GM03348 (cell line): ENCODE measurements at places on chromosomes 6 and 20.

GRCh38 chr6:4503700-4504099, 272.5 kb upstream of the CDYL start:
- no peak for DNase-seq

DNA sequence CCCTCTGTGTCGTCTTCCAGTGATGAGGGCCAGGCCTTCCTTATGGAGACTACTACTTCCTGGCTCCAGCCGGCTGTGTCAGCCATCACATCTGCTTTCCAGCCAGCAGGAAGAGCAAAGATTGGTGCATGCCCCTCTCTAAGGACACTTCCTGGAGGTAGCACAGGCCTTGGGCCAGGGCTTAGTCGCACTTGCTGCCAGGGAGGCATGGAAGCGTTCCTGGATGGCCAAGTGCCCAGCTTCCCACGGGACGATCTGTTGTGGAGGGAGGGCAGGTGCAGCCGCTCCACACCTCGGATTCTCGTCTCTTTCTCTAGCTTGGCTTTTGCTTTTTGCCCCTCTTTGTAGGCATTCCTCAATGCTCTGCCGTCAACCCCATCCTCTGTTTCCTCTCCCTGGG, 11.9 kb downstream of the ERMARD start:
- no peak for DNase-seq

- peak; percentile 64 for DNase-seq
These were observed 215.0 kb upstream of the HSF2 start for GRCh38 chr6:122184401-122184827.

DNA sequence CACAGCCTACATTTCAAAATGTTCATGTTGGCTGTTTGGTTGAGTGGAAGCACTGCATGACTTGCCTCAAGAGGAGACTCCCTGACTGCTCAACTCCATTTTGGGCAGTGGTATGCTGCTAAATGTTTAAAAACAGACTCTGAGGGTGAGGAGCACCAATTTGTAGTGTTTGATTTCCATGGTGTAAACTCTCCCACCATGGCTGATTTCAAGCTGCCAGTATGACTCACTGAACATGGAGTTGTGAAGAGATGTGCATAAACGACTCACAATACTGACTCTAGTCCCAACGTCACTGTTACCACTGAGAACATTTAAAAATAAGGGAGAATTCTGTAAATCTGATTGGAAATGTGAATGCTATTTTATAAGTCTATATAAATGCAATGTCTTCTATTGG, 70.4 kb downstream of the BACH2 start:
- DNase-seq: no peak

GRCh38 chr6:79868098-79868722, 79.1 kb downstream of the ELOVL4 start:
- DNase-seq: peak; percentile 71

DNA sequence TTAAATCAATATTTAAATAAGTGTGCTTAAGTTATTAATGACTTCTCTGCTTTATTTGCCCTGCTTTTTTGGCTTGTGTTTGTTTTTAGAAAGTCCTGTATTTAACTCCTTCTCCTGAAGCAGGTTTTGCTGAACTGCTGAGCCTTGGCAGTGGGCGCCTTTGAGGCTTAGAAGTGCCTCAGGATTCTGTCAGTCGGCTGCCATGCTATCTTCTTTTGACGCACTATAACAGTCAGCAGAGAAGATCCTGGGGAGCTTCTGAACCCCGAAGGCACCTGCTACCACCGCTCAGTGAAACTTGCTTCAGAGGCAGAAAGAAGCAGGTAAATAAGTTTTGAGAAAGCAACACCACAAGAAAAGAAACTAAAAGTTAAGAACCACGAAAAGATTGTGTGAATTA, 22.4 kb downstream of the PCMT1 start:
- no peak for DNase-seq

GRCh38 chr6:31777667-31778050, 531 bp upstream of the VWA7 start:
- DNase-seq: no peak

GRCh38 chr6:167779129-167779992, 47.4 kb upstream of the AFDN start:
- no peak for DNase-seq

- peak; percentile 59 for DNase-seq
These were observed 7.8 kb downstream of the UBE3D start for GRCh38 chr6:83057705-83058321.

GRCh38 chr20:56766528-56766927, 137.4 kb downstream of the TFAP2C start:
- peak; percentile 31 for DNase-seq

- no peak for DNase-seq
These were observed 27.1 kb downstream of the PRND start for GRCh38 chr20:4748847-4749246.

DNA sequence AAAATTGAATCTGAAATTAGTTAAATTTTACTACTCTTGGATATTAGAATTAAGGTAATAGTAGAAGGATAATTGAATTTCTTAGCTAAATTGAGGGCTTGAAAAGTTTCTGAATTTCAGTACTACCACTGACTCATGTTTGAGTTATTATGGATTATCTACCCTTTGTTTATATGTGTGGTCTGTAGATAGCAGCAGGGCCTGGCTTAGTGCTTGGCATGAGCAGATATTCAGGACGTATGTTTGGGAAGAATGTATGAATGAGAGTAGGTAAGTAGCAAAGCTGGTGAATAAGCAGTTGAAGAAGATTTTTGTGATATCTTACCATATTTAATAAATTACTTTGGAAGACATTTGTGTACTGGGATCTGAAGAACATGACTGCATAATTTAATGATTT, 152.7 kb downstream of the MACROD2 start:
- no peak for DNase-seq

- DNase-seq: no peak
These were observed 32.6 kb downstream of the AIG1 start for GRCh38 chr6:143093290-143093689.

- DNase-seq: no peak
These were observed 10.1 kb downstream of the RPL10A start for GRCh38 chr6:35478259-35478658.

DNA sequence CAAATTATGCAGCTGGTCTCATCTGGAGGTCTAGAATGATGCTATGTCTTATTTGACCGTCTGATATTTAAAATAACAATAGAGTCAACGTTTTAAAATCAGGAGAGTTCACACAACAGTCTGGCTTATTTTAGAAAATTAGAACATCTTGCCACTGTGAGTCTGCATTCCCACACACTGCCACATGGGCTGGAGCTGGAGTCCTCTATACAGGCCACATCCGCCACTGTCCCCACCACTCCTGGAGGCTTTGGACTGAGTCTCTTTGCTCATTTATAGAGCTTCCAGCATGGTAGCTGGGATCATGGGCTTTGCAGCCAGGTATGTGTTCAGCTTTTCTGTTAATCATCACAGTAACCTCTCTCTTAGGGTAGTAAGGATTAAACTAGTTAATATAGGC, 68.8 kb upstream of the ZNFX1 start:
- peak; percentile 19 for DNase-seq

DNA sequence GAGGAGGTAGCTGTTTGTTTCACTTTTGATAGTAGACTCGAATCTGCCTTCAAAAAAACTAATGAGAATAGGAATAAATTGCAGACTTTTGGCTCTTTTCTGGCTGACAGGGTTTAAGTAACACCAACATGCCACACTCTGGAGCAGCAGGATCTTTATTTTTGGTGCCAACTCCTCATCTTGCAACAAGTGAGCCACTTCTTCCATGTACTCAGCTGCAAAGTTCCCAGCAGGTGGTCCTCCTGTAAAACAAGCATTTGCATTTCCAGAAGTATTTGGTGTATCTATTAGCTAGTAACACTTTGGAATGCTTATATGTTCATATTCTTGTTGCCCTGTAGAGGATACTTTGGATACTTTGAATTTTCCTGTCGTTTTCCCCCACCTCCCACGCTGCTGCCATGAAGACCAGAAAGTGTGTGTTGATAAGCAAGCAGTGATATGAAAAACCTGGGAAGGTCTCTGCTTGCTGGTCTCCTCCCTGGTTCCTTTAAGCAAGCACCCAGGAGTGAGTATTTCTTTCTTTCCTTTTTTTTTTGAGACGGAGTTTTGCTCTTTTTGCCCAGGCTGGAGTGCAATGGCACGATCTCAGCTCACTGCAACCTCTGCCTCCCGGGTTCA, 1.0 kb downstream of the ARMH2 start:
- DNase-seq: no peak

DNA sequence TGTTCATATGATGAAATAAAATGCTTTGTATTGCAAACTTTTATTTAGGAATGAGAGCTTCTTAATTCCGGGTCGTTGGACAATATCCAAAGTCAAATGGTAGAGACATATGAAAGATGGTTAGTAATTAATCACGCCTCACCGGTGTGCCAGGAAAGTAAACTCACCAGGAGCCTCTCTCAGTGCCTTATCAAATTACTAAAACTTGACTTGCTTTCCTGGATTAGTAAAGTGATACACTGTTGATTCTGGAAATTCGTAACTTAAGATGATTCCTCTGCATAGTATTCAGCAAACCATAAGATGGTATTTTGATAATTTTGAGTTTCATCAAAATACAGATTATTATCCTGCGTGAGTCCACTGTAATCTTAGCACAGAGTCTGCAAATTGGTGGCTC, 115.2 kb downstream of the PAX1 start:
- DNase-seq: no peak

DNA sequence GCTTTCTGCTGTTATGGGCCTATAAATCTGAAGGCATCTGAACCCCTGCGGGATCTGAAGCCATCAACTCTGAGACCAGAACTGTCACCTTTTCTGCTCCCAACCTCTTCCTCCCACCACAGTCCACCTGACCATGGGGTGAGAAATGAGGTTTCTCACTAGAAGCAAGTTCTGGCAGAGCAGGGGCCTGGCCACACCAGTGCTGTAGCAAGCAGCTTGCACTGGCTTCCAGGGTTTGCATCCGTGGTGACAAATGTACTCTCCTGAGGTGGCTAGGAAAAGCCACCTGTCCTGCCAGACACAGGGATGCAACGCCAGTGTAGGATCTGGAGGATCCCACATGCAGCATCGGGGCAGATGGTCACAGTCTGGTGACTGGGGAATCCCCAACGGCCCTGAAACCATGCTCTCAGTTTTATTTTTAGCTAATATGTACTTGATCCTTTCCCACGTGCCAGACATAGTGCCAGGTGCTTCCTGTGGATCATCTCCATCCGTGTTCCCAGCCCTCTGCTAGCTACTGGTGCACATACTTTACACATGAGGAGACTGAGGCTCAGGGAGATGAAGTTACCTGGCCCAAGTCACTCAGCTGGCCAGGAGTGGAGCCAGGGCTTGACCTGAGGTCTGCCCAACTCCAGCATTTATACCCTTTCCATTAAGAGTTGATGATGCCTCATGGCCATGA, 122.1 kb upstream of the SPACA1 start:
- no peak for DNase-seq

GRCh38 chr20:31712564-31713311, 9.9 kb downstream of the BCL2L1 start:
- DNase-seq: peak; percentile 81

GRCh38 chr6:106508834-106509233, 120.5 kb downstream of the RTN4IP1 start:
- DNase-seq: no peak

- peak; percentile 22 for DNase-seq
These were observed 25.4 kb downstream of the ZKSCAN8 start for GRCh38 chr6:28167068-28167467.

DNA sequence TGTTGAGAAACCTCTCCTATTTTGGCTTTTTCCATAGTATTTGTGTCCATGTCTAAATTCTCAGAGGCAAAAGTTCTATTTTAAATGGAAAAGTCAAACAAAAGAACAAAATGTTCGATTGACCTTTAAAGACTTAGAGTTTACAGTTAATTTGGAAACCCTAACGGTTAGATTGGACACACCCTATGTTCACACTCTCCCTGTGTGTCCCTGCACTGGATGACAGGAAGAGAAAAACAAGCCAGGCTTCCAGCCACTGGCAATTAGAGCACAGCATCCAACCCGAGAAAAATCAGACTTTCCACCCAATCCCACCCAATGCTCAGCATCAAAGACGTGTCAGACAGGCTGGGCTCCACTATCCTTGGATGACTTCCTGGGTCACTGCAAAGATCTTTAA, 241.3 kb downstream of the TBXT start:
- DNase-seq: no peak

GRCh38 chr20:33882481-33882880, 71.3 kb downstream of the CHMP4B start:
- no peak for DNase-seq
